ENCODE measurements at places on chromosomes 13 and 19.

GRCh38 chr13:40273253-40274025 lies 393.0 kb downstream of the FOXO1 start:
- no peaks in the 10 kb centered on the region for H3K4me1 ChIP-seq
- H3K36me3 ChIP-seq = no peaks in the 10 kb centered on the region
- no peak overlapping the region for H3K4me3 ChIP-seq
- DNase-seq = no peak
- no peaks in the 10 kb centered on the region for H3K27me3 ChIP-seq
- no peak overlapping the region for H3K27ac ChIP-seq

DNA sequence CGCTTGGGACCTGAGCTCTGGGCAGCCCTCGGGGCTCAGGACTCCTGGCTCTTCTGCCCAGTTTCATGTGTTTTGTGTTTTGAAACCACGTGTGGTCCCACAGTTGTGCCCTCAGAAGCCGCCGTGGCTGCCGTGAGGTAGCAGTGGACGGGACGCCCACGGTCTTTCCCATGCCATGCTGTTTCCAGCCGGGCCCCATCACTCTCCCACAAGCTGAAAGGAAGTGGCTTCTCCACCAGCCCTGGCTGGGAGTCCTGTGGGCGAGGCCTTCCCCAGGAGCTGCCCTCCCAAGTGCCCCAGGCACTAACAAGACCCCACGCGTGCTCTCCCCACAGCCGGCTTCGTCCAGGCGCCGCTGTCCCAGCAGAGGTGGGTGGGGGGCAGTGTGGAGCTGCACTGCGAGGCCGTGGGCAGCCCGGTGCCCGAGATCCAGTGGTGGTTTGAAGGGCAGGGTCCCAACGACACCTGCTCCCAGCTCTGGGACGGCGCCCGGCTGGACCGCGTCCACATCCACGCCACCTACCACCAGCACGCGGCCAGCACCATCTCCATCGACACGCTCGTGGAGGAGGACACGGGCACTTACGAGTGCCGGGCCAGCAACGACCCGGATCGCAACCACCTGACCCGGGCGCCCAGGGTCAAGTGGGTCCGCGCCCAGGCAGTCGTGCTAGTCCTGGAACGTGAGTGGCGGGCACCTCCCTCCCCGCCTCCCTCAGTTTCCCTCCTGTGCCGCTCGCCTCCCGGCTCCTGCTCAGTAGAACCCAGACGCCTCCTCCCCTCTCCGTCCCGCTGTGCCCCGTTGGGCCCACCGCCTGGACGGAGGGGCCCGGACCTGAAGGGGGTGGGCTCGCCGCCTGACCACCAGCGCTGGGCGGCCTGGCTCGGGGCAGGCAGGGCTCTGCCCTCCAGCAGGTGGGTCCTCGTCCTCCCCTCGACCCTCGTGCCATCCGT lies 5.3 kb downstream of the BSG start:
- no peak overlapping the region for H3K27ac ChIP-seq
- no peak for DNase-seq
- no peak overlapping the region for H3K4me3 ChIP-seq
- H3K4me1 ChIP-seq = peaks cover 31% of the 10 kb centered on the region

DNA sequence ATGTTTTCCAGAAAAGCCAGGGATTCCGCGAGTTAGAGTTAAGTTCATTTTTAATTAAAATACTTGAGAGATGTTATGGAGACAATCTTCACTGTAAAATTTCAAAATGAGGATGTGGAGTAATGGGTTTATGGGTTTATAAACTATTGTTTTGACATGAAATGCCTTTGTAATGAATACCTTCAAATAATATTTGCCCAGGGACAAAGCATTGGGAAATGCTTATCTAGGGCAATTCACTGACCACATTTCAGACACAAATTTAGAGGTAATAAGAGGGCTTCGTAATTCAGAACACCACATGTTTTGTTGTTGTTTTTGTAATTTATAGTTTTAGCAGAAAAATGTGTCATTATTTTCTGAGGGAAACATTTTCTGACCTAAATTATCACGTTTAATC lies 241.1 kb upstream of the ATXN8OS start:
- no peak overlapping the region for H3K4me3 ChIP-seq
- H3K36me3 ChIP-seq = no peaks in the 10 kb centered on the region
- H3K27ac ChIP-seq = no peak overlapping the region
- DNase-seq = no peak
- H3K4me1 ChIP-seq = no peaks in the 10 kb centered on the region

DNA sequence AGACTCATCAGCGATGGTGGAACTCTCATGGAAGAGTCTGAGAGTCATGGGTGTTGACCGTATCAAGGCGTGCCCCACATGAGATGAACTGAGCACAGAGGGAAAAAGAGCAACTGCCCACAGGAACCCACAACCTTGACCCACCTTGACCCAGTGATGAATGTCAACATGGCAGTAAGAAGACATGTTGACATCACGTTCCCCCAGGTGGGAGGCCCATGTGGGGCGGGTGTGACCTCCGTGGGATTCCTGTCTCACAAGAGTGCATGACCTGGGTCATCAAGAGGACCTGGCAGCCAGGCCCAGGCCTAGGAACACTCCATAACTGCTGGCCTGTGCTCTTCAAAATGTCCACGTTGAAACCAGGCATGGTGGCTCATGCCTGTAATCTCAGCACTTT lies 45.8 kb downstream of the EPS15L1 start:
- H3K4me3 ChIP-seq = no peak overlapping the region
- DNase-seq = no peak
- H3K27ac ChIP-seq = no peak overlapping the region
- peaks cover 13% of the 10 kb centered on the region for H3K36me3 ChIP-seq
- no peaks in the 10 kb centered on the region for H3K4me1 ChIP-seq
- H3K27me3 ChIP-seq = no peaks in the 10 kb centered on the region

DNA sequence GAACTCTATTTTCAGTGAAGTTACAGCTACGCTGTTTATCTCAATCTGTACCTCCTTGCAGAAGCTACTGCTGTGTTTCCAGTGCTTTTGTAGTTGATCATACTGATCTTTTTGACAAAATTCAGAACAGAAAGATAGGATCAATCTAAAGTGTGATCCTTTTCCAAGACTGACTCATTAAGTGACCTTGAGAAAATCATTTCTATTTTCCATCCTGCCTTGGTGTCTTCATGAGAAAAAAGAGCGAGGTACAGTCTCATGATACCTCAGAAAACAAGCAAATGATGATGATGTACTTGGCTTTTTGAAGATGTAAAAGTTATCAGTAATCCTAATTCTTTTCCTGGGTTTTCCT lies 46.0 kb upstream of the GPR183 start:
- peaks cover 27% of the 10 kb centered on the region for H3K4me1 ChIP-seq
- no peak for DNase-seq
- H3K27ac ChIP-seq = no peak overlapping the region
- H3K27me3 ChIP-seq = no peaks in the 10 kb centered on the region

DNA sequence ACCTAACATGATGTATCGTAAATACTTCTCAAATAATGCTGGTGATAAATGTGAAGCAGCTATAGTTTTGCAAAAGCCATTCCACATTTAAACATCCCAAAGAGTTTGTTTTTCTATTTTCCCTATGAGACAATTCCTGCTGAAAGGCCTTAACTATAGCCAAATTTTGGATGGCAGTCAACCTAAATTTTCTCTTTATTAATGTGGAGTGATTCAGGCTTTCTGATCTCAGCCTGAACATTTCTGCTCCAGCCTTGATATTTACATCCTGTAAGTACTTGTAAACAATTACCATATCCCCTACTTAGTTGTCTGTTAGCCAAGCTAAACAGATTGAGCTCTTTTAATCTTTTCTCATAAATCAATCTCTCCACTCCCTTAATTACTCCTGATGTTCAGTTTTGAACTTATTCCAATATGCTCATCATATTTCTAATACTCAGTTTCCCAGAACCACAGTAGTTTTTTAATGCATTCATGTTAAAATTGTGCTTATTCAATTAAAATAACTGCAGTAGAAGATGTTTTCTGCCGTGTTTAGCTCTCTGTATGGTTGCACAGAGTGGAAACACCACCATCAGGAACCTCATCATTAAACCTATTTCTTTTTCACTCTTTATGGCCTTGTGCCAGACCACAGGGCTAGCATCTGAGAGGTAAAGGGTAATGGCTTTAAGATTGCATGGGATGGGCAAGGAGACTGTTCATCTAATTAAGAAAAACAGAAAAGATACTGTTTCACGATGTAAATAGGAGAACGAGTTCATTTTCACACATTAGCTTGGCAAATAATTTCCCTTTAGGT lies 1235.2 kb upstream of the SLC10A2 start:
- H3K27me3 ChIP-seq = no peaks in the 10 kb centered on the region
- no peak overlapping the region for H3K27ac ChIP-seq
- H3K4me1 ChIP-seq = no peaks in the 10 kb centered on the region
- no peak for DNase-seq
- no peak overlapping the region for H3K4me3 ChIP-seq
- no peaks in the 10 kb centered on the region for H3K36me3 ChIP-seq

- no peaks in the 10 kb centered on the region for H3K36me3 ChIP-seq
- no peak for DNase-seq
- H3K27me3 ChIP-seq = no peaks in the 10 kb centered on the region
- H3K27ac ChIP-seq = no peak overlapping the region
- H3K4me3 ChIP-seq = no peak overlapping the region
Observed at GRCh38 chr19:2561221-2561620, 85.3 kb downstream of the GADD45B start.

GRCh38 chr19:1475751-1476437 lies 3.1 kb downstream of the C19orf25 start:
- peaks cover 34% of the 10 kb centered on the region for H3K27me3 ChIP-seq
- no peak overlapping the region for H3K27ac ChIP-seq
- H3K4me1 ChIP-seq = peaks cover 16% of the 10 kb centered on the region
- peaks cover 6% of the 10 kb centered on the region for H3K36me3 ChIP-seq
- H3K4me3 ChIP-seq = no peak overlapping the region

DNA sequence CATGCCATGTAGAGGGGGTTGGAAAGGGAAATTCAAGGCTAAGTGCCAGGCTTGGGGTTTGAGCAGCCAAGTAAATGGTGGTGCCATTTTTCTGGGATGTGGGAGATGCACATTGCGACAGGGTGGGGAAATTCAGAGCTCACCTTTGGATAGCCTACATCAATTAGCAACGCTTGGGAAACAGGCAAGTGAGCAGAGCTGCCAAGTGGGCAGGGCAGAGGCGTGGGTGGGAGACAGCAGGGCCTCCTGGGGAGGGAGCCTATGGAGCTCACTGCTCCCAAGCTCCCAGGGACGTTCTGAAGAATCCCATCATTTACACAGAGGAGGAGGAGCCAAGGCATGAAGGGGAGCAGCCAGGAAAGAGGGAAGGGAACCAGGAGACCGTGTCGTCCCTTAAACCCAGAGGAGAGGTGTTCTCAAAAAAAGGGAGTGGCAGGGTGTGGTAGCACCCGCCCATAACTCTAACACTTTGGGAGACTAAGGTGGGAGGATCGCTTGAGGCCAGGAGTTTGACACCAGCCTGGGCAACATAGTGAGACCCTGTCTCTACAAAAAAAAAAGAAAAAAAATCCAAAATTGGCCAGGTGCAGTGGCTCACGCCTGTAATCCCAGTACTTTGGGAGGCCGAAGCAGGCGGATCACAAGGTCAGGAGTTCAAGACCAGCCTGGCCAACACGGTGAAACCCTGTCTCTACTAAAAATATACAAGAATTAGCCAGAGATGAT lies 11.5 kb upstream of the CCNE1 start:
- no peak overlapping the region for H3K4me3 ChIP-seq
- H3K27me3 ChIP-seq = no peaks in the 10 kb centered on the region
- H3K4me1 ChIP-seq = no peaks in the 10 kb centered on the region
- H3K27ac ChIP-seq = no peak overlapping the region

DNA sequence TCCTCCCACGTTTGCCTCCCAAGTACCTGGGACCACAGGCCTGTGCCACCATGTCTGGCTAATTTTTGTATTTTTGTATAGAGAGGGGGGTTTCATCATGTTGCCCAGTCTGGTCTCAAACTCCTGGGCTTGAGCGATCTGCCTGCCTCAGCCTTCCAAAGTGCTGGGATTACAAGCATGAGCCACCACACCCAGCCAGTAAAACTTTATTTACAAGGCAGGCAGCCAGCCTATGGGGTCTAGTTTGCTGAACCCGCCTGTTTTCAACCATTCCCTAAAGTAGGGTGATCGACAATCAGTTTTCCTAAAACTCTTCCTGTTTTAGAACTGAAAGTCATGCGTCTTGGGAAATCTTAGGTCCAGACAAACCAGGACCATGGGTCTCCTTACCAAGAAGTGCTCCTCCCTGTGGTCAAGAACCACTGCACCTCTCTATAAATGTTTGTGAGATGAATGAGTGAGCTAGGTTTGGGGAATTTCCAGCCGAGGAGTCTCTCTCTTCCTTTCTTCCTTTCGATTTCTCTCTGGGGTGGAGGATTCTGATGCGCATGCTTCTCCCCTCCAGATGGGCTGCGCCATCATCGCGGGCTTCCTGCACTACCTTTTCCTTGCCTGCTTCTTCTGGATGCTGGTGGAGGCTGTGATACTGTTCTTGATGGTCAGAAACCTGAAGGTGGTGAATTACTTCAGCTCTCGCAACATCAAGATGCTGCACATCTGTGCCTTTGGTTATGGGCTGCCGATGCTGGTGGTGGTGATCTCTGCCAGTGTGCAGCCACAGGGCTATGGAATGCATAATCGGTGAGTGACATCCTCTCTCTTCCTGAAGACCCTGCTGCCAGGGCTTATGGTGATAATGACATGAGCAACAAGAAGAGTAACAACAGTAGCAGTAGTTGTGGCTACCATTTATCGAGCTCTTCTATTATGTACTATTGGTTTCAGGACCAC lies 38.7 kb downstream of the ADGRE1 start:
- no peak overlapping the region for H3K4me3 ChIP-seq
- H3K4me1 ChIP-seq = no peaks in the 10 kb centered on the region
- no peak overlapping the region for H3K27ac ChIP-seq
- H3K27me3 ChIP-seq = no peaks in the 10 kb centered on the region
- DNase-seq = no peak

Data from transverse colon (tissue), 4 donors.